SJSA1 (cell line): ENCODE measurements at places on chromosomes 2 and 18. TPM values are rescaled to one million over a fixed set of nuclear protein-coding genes. Genes with fewer than 3 reads are reported as not detected.

HOXD12 gene
- 0.13 TPM in 1 of 2 replicates, not detected in the other for total RNA-seq

DNA sequence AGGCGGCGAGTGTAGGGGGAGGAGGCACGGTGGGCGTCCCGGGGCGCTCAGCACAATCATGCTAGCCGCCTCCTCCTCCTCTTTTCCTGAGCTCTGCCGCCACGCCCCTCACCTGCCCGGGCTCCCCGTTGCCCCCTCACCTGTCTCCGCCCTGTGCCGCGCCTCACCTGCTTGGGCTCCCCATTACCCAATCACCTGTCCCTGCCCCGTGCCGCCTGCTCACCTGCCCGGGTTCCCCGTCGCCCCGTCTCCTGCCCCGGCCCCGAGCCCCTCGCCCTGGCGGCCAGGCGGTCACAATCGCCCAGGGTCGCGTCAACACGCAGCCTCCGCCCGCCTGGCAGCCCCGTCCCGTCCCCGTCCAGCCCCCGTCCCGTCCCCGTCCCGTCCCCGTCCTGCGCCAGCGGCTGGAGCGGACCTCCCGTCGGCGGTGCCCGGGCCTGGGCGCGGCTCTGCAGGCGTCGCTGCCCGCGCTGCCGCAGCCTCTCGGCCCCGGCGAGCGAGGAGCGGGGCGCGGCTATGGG lies at the start of gene DCDC2C:
TSS of gene DCDC2C (plus strand) at position 340 of the 521 bp plus-strand sequence. CDS start at position 517, 177 bp downstream.
- no peak for DNase-seq

GRCh38 chr2:204299766-204300165 lies 245.5 kb upstream of the PARD3B start:
- DNase-seq: no peak

GRCh38 chr2:230805353-230806017 lies 59.3 kb upstream of the ITM2C start:
- no peak for DNase-seq

GRCh38 chr2:75289771-75290170 lies 90.5 kb upstream of the TACR1 start:
- no peak for DNase-seq

TM4SF20 gene
- total RNA-seq: not detected in 2 replicates

GRCh38 chr2:67565761-67566160 lies 168.6 kb downstream of the ETAA1 start:
- no peak for DNase-seq
